ENCODE measurements at places on chromosomes 2 and 18. TPM values are rescaled to one million over a fixed set of nuclear protein-coding genes. Genes with fewer than 3 reads are reported as not detected.

GRCh38 chr18:70028734-70029133 lies 81.1 kb upstream of the CD226 start:
- no peak for DNase-seq

- no peak for DNase-seq
Measured at GRCh38 chr2:196225213-196225612, 53.8 kb upstream of the STK17B start.

DNA sequence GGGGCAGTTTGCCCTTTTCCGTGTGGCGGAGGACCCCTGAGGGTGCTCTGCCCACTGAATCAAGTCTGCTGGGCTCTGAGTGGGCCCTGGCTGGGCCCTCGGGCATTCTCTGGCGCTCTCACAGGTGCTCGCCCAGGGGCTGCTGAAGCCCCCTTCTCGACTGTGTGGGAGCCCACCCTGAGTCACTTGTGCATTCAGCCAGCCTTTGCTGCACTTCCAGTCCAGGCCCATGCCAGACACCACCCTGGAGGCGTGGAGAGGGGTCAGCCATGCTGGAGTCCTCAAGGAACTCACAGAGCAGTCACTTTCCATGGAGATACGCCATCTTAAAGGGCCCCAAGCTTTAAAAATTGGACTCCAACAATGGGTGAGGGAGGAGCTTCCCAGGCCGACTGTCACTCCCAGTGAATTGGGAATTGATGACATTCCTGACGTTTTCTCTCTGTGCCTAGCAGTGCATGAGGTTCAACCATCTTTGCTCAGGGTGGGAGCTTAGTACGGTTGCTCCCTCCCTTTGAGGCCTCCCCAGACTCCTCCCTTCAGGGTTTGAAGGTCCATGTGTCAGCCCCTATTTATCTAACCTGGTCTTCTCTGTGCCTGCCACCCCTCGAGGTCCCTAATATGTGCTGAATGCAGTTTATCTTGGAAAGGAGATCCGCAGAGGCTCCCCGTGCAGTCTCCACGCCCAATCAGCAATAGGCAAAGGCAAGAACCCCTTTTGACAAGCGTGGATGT lies 71.8 kb upstream of the HS6ST1 start:
- DNase-seq, result no peak

ANO7 gene
- total RNA-seq, result 0.10 TPM

TWIST2 gene
- total RNA-seq, result 21.8 TPM

DNA sequence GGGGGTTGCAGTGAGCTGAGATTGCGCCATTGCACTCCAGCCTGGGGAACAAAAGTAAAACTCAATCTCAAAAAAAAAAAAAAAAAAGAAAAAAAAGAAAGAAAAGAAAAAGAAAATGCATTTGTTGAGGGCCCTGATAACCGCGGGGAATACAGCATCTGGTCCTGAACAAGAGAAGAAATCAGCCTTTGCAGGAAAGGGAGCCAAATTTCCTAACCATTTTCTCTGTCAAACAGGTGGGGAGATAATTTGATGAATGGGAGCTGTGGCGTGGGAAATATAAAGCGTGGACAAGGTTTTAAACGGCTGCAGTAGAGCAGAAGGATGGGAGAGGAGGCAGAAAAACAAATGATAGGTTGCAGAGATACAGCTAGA lies 864 bp downstream of the E2F6 start:
- DNase-seq, result no peak

- DNase-seq, result peak; percentile 36
Measured at GRCh38 chr2:12014088-12014960, 267.9 kb downstream of the LPIN1 start.

GRCh38 chr18:62323483-62324180 lies 1.5 kb upstream of the TNFRSF11A start:
- DNase-seq, result no peak

DNA sequence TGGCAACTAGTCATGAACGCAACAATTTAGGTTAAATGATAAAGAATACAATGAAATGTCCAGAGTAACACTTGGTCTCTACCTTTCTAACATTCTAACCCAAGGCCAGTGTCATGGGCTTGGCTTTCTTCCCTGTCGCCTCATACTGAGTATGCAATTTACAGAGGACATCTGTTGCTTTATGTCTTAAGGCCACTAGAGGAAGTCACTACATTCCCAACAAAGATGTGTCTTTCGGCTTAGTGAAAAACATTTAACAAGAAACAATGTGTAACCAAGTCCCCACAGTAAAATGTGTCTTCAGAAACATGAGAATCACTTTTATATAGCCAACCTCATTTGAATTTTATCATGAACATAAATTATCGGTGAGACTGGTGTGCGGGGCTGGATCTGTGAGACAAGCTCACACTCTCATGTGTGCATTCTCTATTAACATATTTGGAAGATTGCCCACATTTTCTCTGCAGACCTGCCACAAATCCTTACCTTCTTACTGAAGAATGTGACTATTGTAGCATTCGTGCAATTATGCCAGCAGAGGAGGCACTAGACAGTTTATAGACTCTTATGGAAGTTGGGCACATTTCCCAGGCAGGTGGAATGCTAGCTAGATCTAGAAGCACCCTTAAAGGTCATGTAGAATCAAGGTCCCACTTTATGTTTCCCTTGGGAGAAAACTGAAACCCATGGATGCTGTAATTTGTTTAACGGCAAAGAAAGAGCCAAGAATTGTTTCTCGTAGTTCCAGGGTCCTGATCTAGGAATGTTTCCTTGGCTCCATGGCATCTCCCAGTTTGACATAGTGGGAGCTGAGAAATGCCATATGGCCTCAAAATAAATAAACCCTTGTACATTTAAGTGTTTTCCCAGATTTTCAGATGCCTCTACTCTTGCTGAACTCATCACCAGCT lies 101.8 kb downstream of the CD226 start:
- DNase-seq, result peak; percentile 62

GRCh38 chr2:109998-110397 lies 63.7 kb upstream of the FAM110C start:
- DNase-seq, result no peak

- no peak for DNase-seq
Measured at GRCh38 chr2:165410276-165410675, 59.2 kb upstream of the CSRNP3 start.

WDR43 gene
- 70.2 TPM for total RNA-seq

DNA sequence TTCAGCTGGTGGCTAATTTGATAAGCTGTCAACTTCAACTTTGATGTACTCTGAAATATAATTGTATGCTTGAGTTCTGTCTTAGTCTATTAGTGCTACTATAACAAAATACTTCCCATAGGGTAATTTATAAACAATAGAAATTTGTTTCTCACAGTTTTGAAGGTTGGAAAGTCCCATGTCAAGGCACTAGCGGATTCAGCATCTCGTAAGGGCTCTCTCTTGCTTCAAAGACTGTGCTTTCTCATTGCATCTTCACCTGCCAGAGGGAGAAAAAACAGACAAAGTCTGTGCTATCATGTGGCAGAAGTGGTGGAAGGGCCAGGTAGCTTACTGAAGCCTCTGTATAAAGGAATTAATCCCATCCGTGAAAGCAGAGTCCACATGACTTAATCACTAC lies 409.2 kb downstream of the CDH7 start:
- no peak for DNase-seq

CAPN13 gene
- 0.51 TPM for total RNA-seq

DNA sequence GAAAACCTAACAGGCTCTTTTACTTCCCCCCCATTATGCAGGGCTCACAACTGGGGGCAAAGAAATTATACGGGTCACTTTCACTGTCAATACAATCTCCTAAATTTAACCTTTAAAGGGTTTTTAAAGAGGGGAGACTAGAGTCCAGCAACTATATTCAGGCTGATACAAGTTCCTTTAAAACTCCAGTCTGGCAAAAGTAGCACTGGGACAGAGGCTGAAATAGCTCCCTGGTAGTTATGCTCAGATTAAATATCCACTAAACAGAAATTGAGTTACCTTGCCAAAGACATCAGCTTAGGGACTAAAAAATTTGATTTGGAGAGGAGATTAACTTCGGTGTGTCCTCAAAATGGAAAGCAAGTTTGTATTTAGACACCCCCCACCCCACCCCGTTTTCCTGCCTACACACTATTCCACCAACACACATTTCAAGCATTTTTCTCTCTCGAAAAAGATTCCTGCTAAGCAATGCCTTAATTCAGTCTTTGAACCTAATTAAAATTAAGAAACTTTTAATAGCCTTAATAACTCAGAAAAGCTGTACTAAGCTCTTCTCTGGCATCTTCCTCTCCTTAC lies 127.2 kb downstream of the OSBPL1A start:
- DNase-seq, result peak; percentile 18

DNA sequence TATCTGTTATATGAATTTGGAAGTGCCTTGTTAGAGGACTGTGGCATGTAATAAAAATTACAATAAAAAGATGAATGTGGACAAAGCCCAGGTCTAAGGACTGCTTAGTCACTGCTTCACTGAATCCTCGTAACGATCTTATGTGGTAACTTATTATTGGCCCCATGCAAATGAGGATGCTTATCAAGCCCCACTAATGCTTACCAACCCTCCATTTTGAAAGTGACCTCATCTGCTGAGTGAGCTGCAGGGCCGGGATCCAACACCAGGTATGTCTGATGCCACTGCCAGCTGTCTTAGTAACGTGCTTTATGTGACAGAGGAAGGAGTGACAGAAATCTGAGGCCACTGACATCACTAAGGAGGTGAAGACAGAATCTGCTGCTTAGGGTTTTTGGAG lies 65.3 kb upstream of the CCDC85A start:
- no peak for DNase-seq

DNA sequence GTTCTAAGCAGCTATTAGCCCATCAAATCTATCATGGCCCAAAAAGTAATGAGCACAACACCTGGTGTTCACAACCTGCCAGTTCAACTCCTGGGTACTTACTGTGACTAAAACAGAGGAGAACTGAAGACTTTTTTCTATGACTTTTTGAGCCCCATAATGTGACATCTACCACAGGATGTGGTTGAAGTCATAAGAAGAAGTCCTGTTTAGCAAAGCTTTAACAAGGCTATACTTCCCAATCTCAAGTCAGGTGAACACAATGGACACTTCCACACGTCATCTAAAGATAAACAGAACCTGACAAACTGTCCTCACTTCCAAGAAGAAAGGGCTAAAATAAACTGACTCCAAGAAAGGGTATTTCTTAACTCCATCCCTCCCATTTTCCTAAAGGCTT lies 138.8 kb downstream of the ATAD2B start:
- DNase-seq, result no peak

- no peak for DNase-seq
Measured at GRCh38 chr2:102749938-102750337, 11.9 kb upstream of the TMEM182 start.

DNA sequence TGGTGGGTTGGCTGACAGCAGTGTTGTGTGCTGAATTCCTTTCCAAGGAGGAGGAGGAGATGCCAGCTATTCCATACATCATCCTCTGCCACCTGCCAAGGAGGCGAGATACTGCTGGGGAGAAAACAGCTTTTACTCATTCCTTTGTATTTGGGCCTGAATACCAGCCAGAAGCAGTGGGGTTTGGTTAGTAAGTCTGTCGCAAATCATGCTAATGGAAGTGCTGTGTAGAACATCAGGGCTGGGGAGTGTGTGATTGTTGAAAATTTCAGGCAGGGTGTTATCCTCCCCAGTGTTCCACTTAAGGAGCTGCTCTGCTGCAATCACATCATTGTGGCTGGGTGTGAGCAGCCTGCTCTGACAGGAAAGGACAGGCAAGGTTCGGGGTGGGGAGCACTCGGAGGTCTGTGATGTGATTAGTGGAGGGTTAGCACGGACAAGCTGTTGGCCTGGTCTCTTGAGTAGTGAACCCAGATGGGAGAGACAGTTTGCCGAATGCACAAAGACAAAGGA lies 128.2 kb upstream of the DLX2 start:
- DNase-seq, result peak; percentile 77

GRCh38 chr2:189866296-189866695 lies 82.0 kb downstream of the PMS1 start:
- DNase-seq, result no peak

- DNase-seq, result no peak
Measured at GRCh38 chr18:10822456-10822855, 296.6 kb downstream of the NAPG start.

- DNase-seq, result no peak
Measured at GRCh38 chr2:70182689-70183088, 8.1 kb downstream of the C2orf42 start.

DNA sequence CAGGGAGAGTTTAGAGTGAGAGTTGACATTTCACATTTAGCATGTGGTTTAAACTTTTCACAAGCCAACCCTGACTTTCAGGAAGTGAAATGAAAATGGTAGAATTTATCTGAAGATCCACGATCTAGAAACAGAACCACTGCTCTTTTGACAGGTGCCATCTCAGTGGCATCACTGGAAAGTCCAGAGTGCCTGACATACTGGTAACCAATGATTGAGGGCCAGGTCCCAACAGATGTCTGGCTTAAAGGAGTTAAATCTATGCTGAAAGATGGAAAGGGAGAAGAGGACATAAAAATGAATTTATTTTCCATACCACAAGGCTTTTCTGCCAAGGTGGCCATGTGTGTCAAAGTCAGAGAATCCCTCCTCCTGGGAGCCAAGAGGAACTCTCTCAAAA lies 2.7 kb downstream of the IL36G start:
- DNase-seq, result no peak

AQP12B gene
- not detected for total RNA-seq

DNA sequence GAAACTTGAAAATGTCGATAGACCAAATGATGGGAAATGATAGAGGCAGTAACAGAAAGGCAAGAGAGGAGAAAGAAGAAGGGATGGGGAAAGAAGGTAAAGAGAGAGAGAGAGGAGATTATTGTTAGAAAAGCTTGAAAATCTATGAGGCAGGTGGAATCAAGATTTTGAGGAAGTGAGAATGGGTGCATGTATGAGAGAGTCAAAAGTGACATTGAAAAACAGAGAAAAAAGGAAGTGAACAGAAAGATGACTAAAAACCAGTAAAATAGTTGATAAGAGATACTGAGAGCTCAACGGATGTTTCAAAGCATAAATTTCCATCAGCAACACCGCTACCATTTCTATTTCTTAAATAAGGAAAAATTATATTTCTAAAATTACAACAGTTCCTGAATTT lies 327.4 kb upstream of the CWC22 start:
- DNase-seq, result no peak

- peak; percentile 18 for DNase-seq
Measured at GRCh38 chr2:149858216-149858615, 270.6 kb upstream of the MMADHC start.

GRCh38 chr2:20115902-20116301 lies 64.5 kb upstream of the LAPTM4A start:
- no peak for DNase-seq

CGREF1 gene
- total RNA-seq, result 1.6 TPM

- DNase-seq, result no peak
Measured at GRCh38 chr18:67486534-67486933, 30.0 kb downstream of the DSEL start.

DNA sequence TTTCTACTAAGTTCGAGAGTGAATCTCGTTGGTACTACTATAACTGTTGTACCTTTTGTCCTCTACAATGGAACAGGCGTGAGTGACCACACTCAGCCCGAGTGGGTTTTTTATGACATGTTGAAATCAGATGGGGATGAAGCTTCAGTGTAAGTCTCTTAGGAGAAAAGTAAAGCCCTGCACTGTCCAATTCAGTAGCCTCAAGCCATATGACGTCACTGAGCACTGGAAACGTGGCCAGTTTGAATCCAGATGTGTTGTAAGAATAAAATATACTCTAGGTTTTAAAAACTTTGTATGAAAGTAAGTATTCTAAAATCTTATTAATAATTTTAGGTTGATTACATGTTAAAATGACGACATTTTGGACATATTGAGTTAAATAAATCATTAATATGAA lies 101.7 kb upstream of the SP3 start:
- DNase-seq, result no peak

GRCh38 chr2:14641116-14641515 lies 8.6 kb downstream of the LRATD1 start:
- no peak for DNase-seq

- DNase-seq, result no peak
Measured at GRCh38 chr2:154945984-154946383, 247.5 kb downstream of the KCNJ3 start.
